ENCODE measurements at places on chromosomes 2 and 18. TPM values are rescaled to one million over a fixed set of nuclear protein-coding genes. Genes with fewer than 3 reads are reported as not detected.

- H3K4me1 ChIP-seq: no peaks in the 10 kb centered on the region
- no peaks in the 10 kb centered on the region for H3K27me3 ChIP-seq
- no peak for DNase-seq
- H3K27ac ChIP-seq: no peak overlapping the region
These were observed 654.2 kb upstream of the PKDCC start for GRCh38 chr2:41393621-41394020.

- peaks cover 14% of the 10 kb centered on the region for H3K4me1 ChIP-seq
- H3K27ac ChIP-seq: no peak overlapping the region
- no peaks in the 10 kb centered on the region for H3K27me3 ChIP-seq
These were observed 65.9 kb upstream of the SH3RF3 start for GRCh38 chr2:109062859-109063700.

- H3K4me3 ChIP-seq: no peak overlapping the region
- no peaks in the 10 kb centered on the region for H3K27me3 ChIP-seq
- DNase-seq: no peak
- no peak overlapping the region for H3K27ac ChIP-seq
These were observed 116.1 kb downstream of the NCKAP5 start for GRCh38 chr2:133452146-133452545.

RAB6C gene
- total RNA-seq: 0.09 TPM
